ENCODE measurements at places on chromosomes 16 and 17.

- DNase-seq = no peak
Measured at GRCh38 chr17:77497578-77497934, 356.8 kb downstream of the SEC14L1 start.

DNA sequence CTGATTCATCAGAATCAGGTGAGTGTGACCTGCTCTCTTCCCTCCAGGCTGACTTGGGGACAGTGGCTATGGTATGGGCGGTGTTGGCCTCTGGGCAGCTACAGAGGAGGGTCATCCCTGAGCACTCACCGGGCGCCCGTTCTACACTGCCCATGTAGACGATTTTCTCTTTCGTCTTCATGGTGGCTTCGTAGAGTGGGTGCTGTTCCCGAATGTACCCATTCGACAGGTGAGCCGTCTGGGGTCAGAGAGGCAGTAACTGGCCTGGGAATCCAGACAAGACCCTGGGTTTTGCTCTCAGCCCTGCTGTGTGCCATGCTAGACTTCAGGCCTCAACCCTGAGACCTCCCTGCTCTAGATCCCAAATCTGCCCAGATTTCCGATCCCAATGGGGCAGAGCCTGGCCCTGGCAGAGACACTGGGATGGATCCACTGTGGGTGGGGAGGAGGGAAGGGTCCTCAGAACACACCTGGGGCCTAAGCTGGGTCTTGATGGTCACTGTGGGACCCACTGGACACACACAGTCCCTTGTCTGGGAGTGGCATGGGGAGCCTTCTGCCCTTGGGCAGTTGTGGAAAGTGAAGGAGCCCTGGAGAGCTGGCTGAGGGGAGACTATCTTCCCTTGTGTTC is 13.2 kb downstream of the USP6 start:
- no peak for DNase-seq

GRCh38 chr17:27669136-27669535 is 38.1 kb downstream of the LGALS9 start:
- DNase-seq = no peak

GRCh38 chr16:70590722-70591415 is 55.5 kb upstream of the IL34 start:
- DNase-seq = no peak

- no peak for DNase-seq
Measured at GRCh38 chr16:11328172-11329070, 16.8 kb upstream of the RMI2 start.

GRCh38 chr17:69654981-69655855 is 240.7 kb downstream of the MAP2K6 start:
- DNase-seq = no peak

GRCh38 chr17:4369557-4370230 is 3.2 kb upstream of the UBE2G1 start:
- DNase-seq = no peak

- no peak for DNase-seq
Measured at GRCh38 chr17:951325-952132, 28.0 kb downstream of the NXN start.

- no peak for DNase-seq
Measured at GRCh38 chr16:47142486-47142820, 1.3 kb downstream of the NETO2 start.

DNA sequence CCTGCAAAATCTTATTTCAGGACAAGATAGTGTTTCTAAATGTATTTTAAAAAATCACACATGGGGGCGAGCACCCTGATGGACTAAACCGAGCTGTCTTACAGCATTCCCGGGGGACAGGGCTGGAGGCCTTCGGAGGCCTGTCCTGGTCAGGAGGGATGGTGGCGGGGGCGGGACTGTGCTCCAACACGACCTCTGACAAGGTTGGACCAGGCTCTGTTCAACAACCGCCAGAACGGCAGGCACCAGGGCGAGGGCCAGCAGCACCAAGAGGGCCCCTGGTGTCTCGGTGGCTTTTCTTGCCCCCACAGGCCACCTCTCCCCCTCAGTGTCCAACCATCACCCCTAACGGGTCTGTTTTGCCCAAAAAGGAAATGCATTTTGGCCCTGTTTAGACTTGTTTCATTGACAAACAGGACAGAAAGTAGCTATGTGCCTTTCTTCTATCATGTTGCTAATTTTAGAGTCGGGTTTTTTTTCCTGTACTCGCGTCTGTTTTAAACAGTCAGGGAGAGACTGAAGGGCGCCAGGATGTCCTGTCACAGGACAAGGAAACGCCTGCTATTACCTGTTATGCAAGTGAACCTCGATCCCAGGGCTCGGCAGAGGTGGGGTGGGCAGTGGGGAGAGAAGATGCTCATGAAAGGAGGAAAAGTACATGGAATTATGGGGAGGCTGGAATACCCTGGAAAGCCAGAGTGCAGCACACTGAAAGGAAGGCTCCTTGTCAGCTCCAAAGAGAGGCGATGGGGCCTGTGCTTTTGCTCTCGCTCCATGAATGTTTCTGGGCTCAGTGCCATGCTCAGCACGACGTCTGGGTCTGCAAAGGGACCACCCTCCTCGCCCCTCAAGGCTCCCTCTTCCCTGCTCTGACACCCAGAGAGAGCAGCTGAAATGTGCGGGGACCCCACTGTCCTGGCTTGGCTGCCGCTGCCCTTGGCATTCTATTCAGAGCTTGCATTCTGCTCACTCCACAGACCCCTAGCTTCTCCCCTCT is 11.9 kb downstream of the TMEM204 start:
- no peak for DNase-seq

GRCh38 chr17:10631701-10632100 is 25.4 kb downstream of the MYH3 start:
- no peak for DNase-seq

- DNase-seq = no peak
Measured at GRCh38 chr16:64475627-64476351, 646.1 kb downstream of the CDH11 start.

DNA sequence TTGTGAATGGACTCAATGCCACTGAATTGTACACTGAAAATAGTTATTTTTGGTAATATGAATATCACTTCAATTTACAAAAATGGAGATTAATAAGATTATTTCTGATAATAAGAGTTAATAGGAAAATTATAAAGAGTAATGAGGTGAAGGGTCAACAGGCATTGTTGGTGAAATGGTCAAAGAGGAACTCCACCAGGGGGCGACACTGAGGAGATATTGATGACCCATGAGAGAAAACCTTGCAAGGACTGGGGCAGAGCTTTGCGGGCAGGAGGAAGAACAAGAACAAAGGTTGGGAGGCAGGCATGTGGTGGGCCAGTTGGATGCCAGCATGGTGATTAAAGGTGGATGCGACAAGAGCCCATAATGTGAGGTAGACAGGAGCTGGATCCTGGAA is 74.0 kb upstream of the XYLT1 start:
- DNase-seq = no peak

GRCh38 chr17:67718325-67718941 is 697 bp downstream of the NOL11 start:
- no peak for DNase-seq

- no peak for DNase-seq
Measured at GRCh38 chr16:86496929-86497461, 13.3 kb upstream of the FOXF1 start.

DNA sequence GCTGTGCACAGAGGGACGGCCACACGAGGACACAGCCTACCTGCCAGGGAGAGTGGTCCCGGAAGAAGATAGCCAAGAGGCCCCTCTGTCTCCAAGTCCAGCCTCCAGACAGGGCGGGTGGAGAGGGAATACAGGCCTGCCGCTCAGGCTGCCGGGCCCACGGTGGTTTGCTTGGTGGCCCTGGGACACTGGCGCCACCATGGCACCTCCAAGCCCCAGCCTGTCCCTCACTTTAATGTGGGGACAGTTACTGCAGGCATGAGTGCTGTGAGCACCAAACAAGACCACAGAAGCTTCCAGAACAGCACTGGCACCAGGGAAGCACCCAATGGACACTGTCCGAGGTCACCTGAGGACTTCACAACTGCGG is 22.0 kb upstream of the CHMP6 start:
- no peak for DNase-seq

DNA sequence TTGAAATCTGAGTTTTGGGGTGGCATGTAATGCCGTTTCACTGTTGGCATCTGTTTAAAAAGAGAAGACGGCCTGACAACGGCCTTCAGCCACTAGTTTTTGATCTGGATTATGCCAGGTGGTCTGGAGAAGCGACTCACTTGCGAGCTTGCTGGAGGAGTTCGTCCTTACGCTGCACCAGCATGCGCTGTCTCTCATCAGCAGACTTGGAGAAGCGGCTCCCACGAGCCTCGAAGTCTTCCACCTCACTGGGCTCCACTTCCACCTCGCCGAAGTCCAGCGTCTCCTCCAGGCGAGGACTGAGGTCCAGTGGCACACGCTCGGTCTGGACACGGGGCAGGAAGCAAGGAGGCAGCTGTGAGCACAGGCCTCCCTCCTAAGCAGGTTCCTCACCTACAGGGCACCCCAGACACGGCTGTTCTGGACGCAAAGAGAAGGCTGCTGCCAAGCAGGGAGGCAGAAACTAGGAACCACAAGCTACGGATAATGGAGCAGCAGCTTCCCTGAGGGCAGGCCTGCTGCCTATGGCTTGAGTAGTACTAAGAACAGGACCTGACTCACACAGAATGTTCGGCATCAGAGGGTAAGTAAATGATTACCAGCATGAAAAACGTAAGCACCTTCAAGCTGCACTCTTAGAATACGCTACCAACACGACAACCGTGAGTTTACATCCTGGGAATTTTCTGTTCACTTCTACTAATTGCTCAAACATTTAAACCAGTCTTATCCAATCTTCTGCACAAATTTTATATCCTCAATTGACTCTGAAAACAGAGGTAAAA is 61.4 kb downstream of the AMFR start:
- DNase-seq = no peak
